Cardiac muscle cell (in vitro differentiated cells and primary cell): ENCODE measurements at places on chromosomes 2 and 18. TPM values are rescaled to one million over a fixed set of nuclear protein-coding genes. Genes with fewer than 3 reads are reported as not detected.
A peak's percentile ranks its signal among the peaks of the same experiment; 100 is the strongest.

The CAPN13 gene
- not detected in 2 replicates for total RNA-seq

The AGBL5 gene
- 52.0 and 52.5 TPM in 2 replicates for total RNA-seq

The GAD1 gene
- total RNA-seq, result 0.11 and 0.12 TPM in 2 replicates

The RFTN2 gene
- 2.8 and 8.3 TPM in 2 replicates for total RNA-seq

The ASB18 gene
- 0.07 TPM in 1 of 2 replicates, not detected in the other for total RNA-seq

The TUBA3E gene
- total RNA-seq, result not detected in 2 replicates

The ANKRD53 gene
- 0.92 and 1.3 TPM in 2 replicates for total RNA-seq

GRCh38 chr2:101613056-101613704 is 84.3 kb upstream of the MAP4K4 start:
- DNase-seq, result no peak

GRCh38 chr18:22110461-22110924 is 58.9 kb upstream of the GATA6 start:
- DNase-seq, result peak; percentile 46

GRCh38 chr2:192051533-192051932 is 143.2 kb downstream of the TMEFF2 start:
- DNase-seq, result no peak

GRCh38 chr2:29583104-29583503 is 338.3 kb downstream of the ALK start:
- no peak for DNase-seq

DNA sequence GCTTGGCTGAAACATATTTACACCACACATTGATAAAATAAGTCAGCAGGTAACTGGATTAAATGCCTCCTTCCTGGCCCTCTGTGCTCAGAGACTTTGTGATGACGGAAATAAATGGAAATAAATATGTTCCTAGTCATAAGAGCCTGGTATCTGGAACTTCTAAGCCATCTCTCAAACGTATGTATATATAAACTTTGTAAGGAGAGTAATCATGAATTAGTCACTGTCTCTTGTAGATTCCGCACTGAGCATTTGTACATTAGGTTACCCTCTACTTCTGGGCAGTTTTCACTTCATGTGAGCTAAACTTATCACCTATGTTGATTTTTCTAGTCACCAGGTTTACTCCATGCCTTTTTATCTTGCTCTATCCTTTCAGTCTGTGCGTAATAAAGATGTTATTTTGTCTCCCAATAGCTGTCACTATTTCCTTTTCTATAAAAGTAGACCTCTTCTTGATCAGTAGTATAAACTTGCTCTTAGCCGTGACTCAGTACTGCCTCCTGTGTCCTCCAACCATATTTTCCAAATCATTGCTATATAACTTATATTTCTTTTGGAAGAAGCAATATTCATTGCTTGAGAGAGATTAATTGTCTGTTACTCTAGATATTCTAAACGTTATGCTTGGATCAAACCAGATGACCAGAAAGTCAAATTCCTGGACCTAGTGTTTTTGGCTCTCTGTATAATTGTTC is 53.2 kb downstream of the FEZ2 start:
- no peak for DNase-seq

DNA sequence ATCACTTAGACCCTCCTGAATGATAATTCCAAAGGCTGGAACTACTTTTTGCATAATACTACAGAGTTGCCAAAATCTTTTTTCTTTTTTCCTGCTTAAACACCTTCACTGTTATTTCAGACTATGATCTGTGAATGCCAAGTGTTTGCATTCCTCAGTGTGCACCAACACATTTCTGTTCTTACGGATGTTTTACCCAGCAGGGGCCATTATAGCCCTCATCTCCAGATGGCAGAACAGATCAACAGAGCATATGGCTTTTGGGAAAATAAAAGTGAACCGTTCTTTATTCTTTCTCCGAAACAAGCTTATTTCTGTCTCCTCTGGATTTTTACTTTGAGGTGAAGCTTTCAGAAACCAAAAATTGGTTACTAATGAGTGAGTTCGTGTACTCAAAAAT is 1226.6 kb upstream of the FAM98A start:
- DNase-seq, result no peak

GRCh38 chr18:63421514-63421913 is 762 bp downstream of the VPS4B start:
- DNase-seq, result no peak

DNA sequence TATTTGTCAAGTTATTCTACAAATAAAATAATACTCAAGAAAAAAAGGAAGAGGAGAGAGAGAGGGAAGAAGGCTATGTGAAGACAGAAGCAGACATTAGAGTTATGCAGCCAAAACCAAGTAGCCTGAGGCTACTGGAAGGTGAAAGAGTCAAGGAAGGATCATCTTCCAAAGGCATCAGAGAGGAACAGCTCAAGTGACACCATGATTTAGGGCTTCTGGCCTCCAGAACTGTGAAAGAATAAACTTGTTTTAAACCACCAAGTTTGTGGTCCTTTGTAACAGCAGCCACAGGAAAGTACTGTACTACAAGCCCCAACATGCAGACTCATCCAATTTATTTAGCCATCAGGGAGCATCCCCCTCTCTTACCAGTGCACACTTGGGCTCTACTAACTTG is 788.5 kb upstream of the LRRTM1 start:
- DNase-seq, result no peak

DNA sequence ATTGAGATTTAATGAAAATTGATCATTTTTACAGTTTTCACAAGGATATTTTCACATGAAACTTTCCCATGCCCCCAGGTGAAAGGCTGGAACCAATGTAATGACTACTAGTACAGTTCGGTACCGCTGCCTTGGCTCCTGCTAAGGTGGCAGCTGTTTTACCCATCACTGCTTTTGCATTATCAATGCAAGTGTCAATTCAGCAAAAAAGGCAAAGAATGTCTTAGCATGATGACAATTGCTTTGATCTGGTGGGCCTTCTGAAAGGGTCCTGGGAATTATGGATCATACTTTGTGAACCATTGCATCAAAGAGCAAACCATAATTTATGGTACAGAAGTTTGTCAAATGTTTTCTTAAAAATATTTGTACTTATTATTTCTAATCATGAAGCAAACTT is 107.2 kb downstream of the KYNU start:
- DNase-seq, result no peak

DNA sequence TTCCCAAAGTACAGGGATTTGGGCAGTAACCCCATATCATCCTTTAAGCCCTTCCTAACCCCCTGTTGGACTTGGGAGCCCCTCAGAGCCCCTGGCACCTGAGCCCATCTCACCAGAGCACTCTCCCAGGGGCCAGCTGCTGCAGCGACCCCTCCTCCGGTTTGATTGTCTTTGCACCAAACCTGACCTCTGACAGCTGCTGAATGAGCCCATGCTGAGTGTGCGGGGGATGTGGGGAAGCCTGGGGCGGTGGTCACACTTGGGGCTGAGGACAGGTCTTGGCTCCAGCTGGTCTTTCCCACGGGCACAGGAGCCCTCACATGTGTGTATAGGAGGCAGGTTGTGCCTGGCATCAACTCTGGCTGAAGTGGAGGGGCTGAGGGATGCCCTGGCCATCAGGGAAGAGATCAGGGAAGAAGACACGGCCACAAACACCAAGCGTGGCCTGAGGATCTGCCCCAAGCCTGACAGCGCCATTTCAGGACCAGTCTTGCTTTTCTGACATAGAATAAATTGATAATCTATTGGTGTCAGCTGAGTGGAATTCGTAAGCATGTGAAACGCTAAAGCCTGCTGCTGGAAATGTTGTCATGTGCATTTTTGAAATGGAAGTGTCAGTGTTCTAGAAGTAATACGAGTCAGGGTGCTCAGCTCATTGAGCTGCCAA is 102.4 kb downstream of the ACKR3 start:
- no peak for DNase-seq

DNA sequence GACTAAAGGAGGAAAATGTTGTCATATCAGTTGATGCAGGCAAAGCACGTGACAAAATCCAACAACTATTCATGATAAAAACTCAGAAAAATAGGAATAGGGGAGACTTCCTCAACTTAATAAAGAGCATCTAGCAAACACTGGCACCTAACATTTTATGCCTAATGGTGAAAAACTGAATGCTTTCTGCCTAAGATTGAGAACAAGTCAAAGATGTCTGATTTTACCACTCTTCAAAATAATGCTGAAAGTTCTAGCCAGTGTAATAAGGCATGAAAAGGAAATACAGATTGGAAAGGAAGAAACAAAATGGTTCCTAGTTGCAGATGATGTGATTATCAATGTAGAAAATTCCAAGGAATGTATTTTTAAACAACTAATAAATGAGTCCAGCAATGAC is 58.4 kb downstream of the SMAD4 start:
- DNase-seq, result no peak

- DNase-seq, result no peak
Measured at GRCh38 chr2:205915130-205915524, 170.8 kb downstream of the INO80D start.

- no peak for DNase-seq
Measured at GRCh38 chr2:138475277-138475776, 26.2 kb upstream of the SPOPL start.

GRCh38 chr18:29531746-29532145 is 1354.8 kb upstream of the CDH2 start:
- DNase-seq, result no peak

- DNase-seq, result no peak
Measured at GRCh38 chr18:3170441-3171161, 49.2 kb downstream of the MYOM1 start.

- no peak for DNase-seq
Measured at GRCh38 chr2:207226243-207226642, 60.5 kb upstream of the KLF7 start.

GRCh38 chr18:22632191-22632590 is 214.5 kb upstream of the CTAGE1 start:
- no peak for DNase-seq

DNA sequence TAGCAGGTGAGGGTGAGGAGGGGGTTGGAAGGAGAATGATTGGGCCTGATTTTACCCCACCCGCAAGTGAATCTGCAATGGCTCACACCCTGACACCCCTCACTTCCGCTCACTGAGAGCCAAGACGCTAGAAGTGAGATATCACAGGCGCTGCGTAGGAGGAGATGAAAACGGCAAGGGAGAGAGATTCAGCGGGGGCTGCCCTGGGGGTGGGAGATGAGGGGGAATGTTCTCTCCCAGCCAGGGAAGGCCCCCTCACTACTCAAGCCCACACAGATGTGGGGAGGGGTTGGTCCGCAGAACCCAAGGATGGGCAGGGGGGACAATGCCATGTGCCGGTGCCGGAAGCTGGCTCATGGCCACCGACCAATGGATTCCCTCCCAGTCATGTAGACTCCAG is 32.9 kb downstream of the LOXHD1 start:
- no peak for DNase-seq
